ENCODE measurements at places on chromosomes 2 and 18. TPM values are rescaled to one million over a fixed set of nuclear protein-coding genes. Genes with fewer than 3 reads are reported as not detected.

- H3K4me1 ChIP-seq = no peaks in the 10 kb centered on the region
- DNase-seq = no peak
- H3K4me3 ChIP-seq = no peak overlapping the region
- no peaks in the 10 kb centered on the region for H3K36me3 ChIP-seq
- no peak overlapping the region for H3K27ac ChIP-seq
These were observed 9.4 kb downstream of the GPD2 start for GRCh38 chr2:156445296-156446220.

- H3K27ac ChIP-seq = peak overlapping the region; percentile 28
- H3K27me3 ChIP-seq = no peaks in the 10 kb centered on the region
- peak; percentile 88 for DNase-seq
These were observed 4.4 kb downstream of the ANKRD23 start for GRCh38 chr2:96839293-96839874.

CNDP1 gene
- total RNA-seq = 0.16 TPM

GRCh38 chr2:8526403-8526696, 155.5 kb upstream of the ID2 start:
- no peak overlapping the region for H3K4me3 ChIP-seq
- H3K4me1 ChIP-seq = peaks cover 33% of the 10 kb centered on the region
- peaks cover 3% of the 10 kb centered on the region for H3K36me3 ChIP-seq
- H3K27ac ChIP-seq = no peak overlapping the region
- H3K27me3 ChIP-seq = no peaks in the 10 kb centered on the region

DNA sequence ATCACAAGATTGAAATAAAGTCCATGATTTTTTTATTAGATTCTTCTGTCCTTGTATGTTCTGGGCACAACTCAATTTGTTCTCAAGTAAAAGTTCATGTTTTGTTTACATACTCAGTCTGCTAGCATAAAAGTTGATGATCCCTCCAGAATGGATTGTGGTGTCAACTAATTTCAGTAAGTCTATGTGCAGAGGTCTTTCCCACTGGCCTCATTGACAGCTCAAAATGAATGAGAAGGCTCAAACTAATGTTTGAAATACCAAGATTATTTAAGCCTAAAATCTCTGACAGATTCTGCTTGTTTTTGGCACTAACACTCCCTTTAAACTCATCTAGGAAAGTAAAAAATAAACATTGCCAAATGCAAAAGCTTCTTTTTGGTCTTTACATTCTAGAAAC, 561.2 kb upstream of the CNTNAP5 start:
- no peak for DNase-seq
- H3K27me3 ChIP-seq = no peaks in the 10 kb centered on the region
- H3K36me3 ChIP-seq = no peaks in the 10 kb centered on the region
- no peak overlapping the region for H3K4me3 ChIP-seq

All from activated T-cell treated with anti-CD3 and anti-CD28 coated beads, Interleukin-2, amount 50 U/mL, for 72 hours (primary cell).